ENCODE measurements at places on chromosomes 1 and 21.

GRCh38 chr1:184577319-184577718, 177.3 kb downstream of the EDEM3 start:
- no peaks in the 10 kb centered on the region for H3K4me1 ChIP-seq
- H3K27ac ChIP-seq, result no peak overlapping the region
- no peaks in the 10 kb centered on the region for H3K36me3 ChIP-seq
- peaks cover 5% of the 10 kb centered on the region for H3K27me3 ChIP-seq

GRCh38 chr1:115840605-115841460, at the start of gene NHLH2:
TSS of gene NHLH2 (minus strand) at chr1:115841126. CDS start at chr1:115838372, 2,754 bp downstream.
- no peaks in the 10 kb centered on the region for H3K36me3 ChIP-seq
- H3K27me3 ChIP-seq, result peaks cover 49% of the 10 kb centered on the region
- H3K4me3 ChIP-seq, result no peak within 1 kb of the TSS
- H3K27ac ChIP-seq, result no peak within 1 kb of the TSS
- no peak for DNase-seq
- H3K4me1 ChIP-seq, result peaks cover 11% of the 10 kb centered on the region

DNA sequence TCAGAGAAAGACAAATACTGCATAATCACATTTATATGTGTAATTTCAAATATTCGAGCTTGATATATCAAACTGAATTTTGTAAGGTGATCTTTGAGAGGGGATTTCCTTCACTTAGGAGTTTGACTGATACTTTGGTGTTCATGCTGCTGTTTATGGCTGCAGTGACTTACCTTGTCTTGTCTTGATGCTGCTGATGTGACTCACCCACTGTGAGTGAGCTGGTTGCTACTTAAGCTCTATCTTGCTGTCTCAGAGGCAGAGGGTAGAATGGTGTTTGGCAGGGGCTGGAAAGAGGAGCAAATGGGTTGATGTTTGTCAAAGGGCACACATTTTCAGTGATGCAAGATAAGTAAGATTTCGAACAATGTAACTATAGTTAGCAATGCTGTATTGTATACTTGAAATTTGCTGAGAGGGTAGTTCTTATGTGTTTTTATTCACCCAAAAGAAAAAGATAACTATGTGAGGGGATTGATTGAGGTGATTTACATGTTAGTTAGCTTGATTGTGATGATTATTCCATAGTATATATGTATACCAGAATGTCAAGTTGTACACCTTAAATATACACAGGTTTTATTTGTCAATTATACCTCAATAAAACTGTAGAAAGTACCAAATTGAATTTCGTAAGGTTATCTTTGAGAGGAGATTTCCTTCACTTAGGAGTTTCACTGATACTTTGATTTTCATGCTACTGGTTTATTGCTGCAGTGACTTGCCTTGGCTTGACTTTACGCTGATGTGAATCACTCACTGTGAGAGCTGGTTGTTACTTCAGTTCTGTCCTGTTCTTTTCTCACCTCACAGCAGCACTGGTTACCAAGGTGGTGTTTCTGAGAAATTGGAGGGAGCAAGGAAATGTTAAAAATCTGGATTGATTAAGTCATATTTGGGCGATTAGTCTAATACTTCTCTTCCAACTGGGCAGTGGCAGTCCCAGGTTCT, 94.5 kb upstream of the SLC5A9 start:
- H3K4me1 ChIP-seq, result no peaks in the 10 kb centered on the region
- DNase-seq, result no peak
- no peak overlapping the region for H3K27ac ChIP-seq
- H3K4me3 ChIP-seq, result no peak overlapping the region
- H3K36me3 ChIP-seq, result no peaks in the 10 kb centered on the region

- no peaks in the 10 kb centered on the region for H3K36me3 ChIP-seq
- H3K27me3 ChIP-seq, result peaks cover 6% of the 10 kb centered on the region
- H3K4me1 ChIP-seq, result no peaks in the 10 kb centered on the region
- no peak for DNase-seq
- H3K4me3 ChIP-seq, result no peak overlapping the region
Measured at GRCh38 chr1:63904826-63905225, 131.0 kb downstream of the ROR1 start.

DNA sequence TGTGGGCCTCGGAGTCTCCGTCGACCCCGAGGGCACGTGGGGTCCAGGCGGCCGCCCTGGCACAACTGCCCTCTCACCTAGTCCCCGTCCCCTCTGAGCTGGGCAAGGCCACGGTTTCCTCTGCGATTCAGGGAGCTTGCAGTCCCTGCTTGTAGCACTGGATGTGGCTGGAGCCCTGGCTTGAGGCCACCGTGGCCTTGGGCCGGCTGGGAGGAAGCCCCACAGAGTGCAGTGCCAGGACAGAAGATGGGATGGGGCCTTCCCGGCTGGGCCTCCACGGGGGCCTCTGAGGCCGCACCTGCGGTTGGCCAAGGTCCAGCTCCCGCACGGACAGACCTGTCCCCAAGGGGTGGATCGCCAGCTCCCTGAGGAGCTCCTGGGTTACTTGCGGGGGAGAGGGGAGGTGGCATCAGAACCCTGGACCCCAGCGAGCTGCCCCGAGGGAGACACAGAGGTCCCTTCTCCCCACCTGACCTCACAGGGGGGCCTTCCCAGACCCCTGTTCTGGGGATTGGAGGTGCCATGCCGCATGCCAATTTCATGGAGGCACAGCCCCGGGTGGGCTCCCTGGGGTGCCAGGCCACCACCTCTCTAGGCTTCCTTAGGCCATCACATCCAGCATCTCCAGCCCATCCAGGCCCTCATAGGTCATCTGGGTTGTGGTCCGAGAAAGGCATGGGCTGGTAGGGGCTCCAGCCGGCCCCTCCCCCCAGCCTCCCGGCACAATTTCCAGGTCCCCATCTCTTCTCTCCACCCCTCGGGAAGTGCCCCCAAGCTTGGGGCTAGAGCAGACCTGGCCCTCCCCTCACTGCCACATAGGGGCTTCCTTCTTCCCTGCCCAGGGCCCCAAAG, 80.8 kb downstream of the MORN1 start:
- peaks cover 36% of the 10 kb centered on the region for H3K4me1 ChIP-seq
- no peak for DNase-seq
- H3K4me3 ChIP-seq, result no peak overlapping the region
- peaks cover 31% of the 10 kb centered on the region for H3K36me3 ChIP-seq

DNA sequence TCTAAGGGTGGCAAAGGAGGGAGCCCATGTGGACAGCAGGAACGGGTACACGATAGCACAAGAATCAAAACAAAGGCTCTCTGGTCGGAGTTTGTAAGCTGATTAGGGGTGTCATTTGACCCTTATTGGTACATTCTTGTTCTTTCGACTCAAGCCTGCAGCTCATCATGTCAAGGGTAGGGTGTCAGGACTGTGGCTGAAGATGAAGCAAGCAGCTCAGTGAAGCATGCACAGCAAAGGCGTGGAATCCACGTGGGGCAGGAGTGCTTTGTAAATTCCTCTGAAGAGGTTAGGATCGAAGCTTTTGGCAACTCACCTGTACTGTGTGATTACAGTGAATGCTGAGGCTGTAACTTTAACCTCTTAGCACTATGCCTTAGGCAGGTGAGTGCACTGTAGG, 4.7 kb upstream of the ABCB10 start:
- H3K4me1 ChIP-seq, result peaks cover 8% of the 10 kb centered on the region
- no peak overlapping the region for H3K4me3 ChIP-seq

Measured in CD4-positive, CD25-positive, alpha-beta regulatory T cell (primary cell).